Camera-type eye (tissue), 1 donor: ENCODE measurements at places on chromosomes 3 and 15. TPM values are rescaled to one million over a fixed set of nuclear protein-coding genes. Genes with fewer than 3 reads are reported as not detected.

The MRAS gene
- 30.2 TPM for total RNA-seq

The CD96 gene
- 1.3 TPM for total RNA-seq

The ACSBG1 gene
- total RNA-seq = 1.0 TPM

The LTF gene
- 52.9 TPM for total RNA-seq

The INSYN1 gene
- 19.9 TPM for total RNA-seq

The RTP4 gene
- total RNA-seq = 0.38 TPM

The HRG gene
- total RNA-seq = not detected

The DTX3L gene
- total RNA-seq = 13.0 TPM

The TNNC1 gene
- 105 TPM for total RNA-seq

The GNAT1 gene
- total RNA-seq = 66.7 TPM

The CCDC13 gene
- total RNA-seq = 9.3 TPM

The SLC12A1 gene
- 2.1 TPM for total RNA-seq

The HTR3C gene
- not detected for total RNA-seq

The C3orf22 gene
- total RNA-seq = not detected

The PLIN1 gene
- total RNA-seq = 1.5 TPM

The MRPS11 gene
- total RNA-seq = 19.4 TPM

The MKRN2 gene
- total RNA-seq = 51.4 TPM

The FYTTD1 gene
- 69.6 TPM for total RNA-seq

The CEP70 gene
- 85.6 TPM for total RNA-seq

The SOX14 gene
- not detected for total RNA-seq

The EID1 gene
- total RNA-seq = 310 TPM

The MAGEL2 gene
- total RNA-seq = 6.7 TPM

The GUCA1C gene
- 14.0 TPM for total RNA-seq

The STARD5 gene
- total RNA-seq = 5.1 TPM

The HOMER2 gene
- total RNA-seq = 64.8 TPM

The LSG1 gene
- total RNA-seq = 35.5 TPM

The PLSCR2 gene
- total RNA-seq = not detected

The GP9 gene
- 1.2 TPM for total RNA-seq

The TRNT1 gene
- total RNA-seq = 33.2 TPM

The PIAS1 gene
- total RNA-seq = 99.8 TPM

The KIF15 gene
- total RNA-seq = 10.6 TPM

The PPP1R14D gene
- not detected for total RNA-seq

The HTR3E gene
- total RNA-seq = not detected

The CAMK1 gene
- 20.4 TPM for total RNA-seq

The EIF4G1 gene
- total RNA-seq = 155 TPM

The NUP210 gene
- total RNA-seq = 29.5 TPM

The VGLL3 gene
- 20.8 TPM for total RNA-seq

The TXNRD3 gene
- total RNA-seq = 15.3 TPM

The TRAT1 gene
- 0.82 TPM for total RNA-seq

The CHRFAM7A gene
- 9.5 TPM for total RNA-seq

The GOLGA8S gene
- 0.82 TPM for total RNA-seq

The BOC gene
- 104 TPM for total RNA-seq

The LRRC31 gene
- not detected for total RNA-seq

The TM6SF1 gene
- total RNA-seq = 3.4 TPM

The QRICH1 gene
- 102 TPM for total RNA-seq

The GPR62 gene
- total RNA-seq = 0.27 TPM

The CYP1A2 gene
- not detected for total RNA-seq

The NDN gene
- 145 TPM for total RNA-seq

The KBTBD13 gene
- not detected for total RNA-seq

The SAMMSON gene
- total RNA-seq = 1.2 TPM

The CCR3 gene
- total RNA-seq = not detected

The CHRD gene
- total RNA-seq = 26.8 TPM

The RTP2 gene
- not detected for total RNA-seq

The SAXO2 gene
- total RNA-seq = 12.1 TPM

The ZNF385D gene
- total RNA-seq = 35.0 TPM

The GAP43 gene
- total RNA-seq = 25.6 TPM

The TMPRSS7 gene
- not detected for total RNA-seq
